ENCODE measurements at places on chromosomes 16 and 17.

DNA sequence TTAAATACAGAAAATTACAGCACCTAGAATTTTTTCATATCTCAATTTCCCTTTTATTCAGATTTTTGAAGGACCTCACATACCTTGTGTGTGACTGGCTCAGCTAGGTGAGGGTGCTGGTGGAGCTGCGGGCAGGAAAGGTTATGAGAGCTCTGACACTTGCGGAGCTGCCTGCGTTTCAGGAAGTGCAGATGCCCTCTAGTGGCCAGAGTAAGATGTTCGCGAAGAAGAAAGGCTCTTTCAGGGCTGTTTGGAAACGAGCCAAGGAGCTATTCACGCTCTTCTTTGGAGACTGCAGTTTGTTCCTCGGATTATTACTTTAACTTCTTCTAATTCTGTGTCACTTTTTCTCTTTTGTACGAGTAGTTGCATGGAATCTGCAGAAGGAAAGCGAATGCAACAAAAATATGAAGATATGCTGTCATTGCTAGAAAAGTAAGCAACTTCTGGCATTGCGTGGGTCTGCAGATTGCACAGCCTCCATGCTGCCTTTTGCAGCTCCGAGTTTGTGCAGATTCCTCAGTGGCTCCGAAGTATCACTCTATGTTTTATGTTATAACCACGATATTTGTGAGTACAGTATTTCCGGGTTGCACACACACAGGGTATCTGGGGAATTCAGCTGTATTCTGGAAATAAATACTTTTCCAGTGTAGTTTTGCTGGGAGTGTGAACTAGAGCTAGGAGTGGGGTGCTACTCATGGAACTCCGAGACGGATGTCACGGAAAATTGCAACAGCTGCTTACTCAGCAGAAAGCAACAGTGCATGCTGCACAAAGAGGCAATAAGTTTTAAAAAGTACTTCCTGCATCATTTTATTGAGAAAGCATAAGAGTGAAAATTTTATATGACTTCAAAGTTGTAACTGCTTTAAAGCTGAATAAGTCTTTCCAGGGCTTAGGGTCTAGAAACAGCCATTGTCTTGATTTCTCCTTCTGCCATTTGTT lies 46.3 kb downstream of the DNAH9 start:
- no peak for DNase-seq

GRCh38 chr16:76235426-76235825 lies 41.8 kb upstream of the CNTNAP4 start:
- DNase-seq, result no peak

DNA sequence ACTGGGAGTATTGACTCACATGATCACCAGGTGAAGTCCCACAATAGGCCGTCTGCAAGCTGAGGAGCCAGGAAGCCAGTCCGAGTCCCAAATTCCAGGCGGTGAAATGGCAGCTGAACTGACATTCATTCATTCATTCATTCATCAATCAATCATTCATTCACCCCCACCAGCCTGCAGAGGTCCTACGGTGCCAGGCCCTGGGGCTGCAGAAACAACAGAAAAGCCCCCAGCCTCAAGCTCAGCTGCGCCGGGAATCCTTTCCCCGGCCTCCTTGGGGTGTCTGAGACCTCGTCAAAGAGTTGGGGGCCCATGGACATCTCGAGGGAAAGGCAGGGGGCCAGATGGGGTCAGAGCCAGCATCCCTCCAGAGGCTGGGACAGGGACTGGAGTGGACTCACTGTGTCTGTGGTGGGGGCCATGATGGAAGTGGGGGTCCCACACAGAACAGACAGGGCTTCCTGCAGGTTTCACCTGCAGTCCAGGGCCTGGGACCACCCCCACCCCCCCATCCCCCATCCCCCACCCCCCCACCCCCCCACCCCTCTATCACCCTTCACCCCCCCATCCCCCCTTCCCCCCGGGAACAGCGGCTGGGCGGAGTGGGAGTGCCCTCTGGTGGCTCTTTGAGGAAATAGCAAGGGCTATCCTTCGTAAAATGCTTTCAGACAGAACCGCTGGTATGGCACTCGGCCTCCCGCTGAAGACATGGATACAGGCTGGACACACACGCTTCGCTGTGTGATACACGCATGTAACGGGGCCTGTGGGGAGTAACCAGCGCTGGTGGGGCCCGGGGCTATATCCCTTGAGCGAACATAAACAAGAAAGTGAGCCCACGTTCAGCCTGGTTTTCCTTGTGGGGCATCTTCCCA lies 8.5 kb upstream of the ZC3H18 start:
- peak; percentile 48 for DNase-seq

DNA sequence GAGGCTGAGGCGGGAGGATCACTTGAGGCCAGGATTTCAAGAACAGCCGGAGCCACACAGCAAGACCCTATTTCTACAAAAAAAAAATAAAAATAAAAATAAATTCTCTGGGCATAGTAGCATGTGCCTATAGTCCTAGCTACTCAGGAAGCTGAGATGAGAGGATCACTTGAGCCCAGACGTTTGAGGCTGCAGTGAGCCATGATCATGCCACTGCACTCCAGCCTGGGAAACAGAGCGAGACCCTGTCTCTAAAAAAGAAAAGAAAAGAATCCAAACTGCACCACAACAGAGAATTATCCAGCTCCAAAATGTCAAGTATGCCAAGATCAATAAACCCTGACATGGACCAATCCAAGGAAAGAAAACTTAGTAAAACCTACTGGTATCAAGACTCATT lies 78.9 kb upstream of the NOL11 start:
- DNase-seq, result no peak

DNA sequence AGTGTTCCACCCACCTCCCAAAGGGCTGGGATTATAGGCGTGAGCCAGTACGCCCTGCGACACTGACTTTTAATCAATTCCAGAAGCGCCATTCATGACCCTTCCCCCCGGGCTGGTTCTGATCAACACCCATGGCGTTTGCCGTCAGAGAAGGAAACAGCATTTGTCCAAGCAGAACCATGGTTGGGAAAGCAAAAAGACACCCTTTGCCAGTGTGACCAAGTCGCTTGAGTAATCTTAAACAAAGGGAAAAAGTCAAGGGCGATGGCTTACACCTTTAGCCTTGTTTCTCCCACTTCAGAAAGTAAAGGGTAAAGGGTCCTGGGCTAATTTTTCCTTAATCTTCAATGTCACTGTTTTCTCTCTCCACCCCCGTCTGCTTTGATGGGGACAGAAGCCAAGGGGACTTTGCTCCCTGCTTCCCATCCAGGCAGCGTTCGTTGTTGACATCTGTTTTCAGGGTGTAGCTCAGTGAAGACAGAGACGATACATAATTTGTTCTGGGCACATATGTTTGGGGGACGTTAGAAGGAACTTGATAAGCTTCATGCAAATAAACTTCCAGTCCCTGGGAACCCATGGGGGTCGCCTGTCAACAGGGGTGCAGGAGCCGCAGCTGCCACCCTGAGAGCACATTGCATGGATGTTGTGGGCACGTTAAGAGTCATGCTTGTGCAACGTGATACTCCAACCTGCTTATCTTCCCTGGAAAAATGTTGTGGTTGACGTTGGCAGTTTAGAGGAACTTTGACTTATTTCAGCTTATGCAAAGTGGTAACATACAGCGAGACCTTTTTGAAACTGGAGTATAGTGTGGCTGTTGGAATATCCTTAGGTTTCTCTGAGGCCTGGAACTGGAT lies 50.6 kb upstream of the TANGO6 start:
- DNase-seq, result no peak

DNA sequence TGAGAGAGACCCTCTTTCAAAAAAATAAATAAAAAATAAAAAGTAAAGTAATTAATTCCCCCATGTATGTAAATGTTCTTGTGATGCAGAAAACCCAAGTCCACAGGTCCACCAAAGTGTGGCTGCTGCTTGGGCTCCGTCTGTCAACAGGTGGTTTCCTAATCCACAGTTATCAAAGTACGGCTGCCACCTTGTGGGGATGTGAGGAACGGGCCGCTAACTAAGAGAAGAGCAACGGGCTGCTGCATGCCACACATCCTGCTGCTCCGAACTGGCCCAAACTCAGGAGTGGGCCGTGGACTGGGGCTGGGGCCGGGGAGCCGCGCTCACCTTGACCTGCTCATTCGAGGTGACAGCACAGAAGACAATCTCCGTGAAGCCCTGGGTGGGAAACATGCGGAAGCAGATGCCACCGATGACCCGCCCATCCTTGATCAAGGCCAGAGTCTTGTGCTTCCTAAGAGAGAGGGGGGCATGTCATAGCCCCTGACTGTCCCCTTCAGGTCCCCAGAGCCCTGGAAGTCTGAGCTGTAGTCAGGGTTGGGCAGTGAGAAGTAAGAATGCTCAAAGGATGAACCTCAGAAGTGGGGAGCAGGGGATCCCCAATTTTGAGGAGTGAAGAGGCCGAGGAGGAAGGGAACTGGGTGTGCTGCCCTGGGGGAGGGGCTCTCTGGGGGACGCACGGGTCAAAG lies 4.3 kb downstream of the KAT2A start:
- peak; percentile 77 for DNase-seq

DNA sequence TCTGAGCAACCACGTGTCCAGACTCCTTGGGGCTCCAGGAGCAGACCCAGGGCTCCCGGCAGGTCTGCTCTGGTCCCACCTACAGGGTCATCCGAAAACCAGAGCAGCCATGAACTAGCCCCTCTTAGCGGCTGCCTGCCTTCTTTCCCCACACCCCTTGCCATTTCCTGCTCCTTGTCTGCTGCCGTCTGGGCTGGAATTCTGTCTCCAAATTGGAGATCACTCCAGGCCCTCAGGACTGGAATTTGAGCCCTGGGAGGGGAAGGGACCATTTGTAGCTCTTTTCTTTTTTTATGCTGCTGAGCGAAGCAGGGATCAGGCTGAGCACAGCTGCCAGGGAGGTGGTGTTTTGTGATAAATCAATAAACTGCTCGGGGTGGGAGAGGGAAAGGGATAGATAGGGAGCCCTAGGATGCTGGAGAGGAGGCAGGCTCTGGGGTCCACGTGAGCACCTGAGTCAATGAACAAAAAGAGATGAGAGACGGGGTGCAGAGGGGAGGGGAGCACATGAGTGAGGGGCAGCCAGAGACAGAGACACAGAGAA lies 257.5 kb downstream of the ENGASE start:
- DNase-seq, result no peak

DNA sequence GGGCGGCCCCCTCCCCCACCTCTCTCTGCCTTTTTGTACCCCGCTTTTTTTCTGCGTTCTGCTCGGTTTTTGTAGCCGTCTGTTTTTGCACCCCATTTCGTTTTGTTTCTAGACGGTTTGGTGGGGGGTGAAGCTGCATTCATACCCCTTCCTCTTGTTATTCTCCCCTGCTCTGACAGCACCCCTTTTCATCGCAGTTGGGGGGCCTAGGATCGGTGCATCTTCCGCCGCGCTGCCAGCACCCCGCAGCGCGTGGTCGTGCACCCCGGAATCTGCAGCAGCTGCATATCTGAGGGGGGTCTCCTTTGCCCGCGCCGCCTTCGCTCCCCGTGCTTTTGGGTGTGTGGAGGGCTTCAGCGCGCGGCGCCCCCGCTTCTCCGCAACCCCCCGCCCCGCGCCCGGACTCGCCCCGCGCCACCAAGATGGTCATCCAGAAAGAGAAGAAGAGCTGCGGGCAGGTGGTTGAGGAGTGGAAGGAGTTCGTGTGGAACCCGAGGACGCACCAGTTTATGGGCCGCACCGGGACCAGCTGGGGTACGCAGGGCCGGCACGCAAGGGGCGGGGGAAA lies 455 bp downstream of the ATP1B2 start:
- no peak for DNase-seq

GRCh38 chr17:14165616-14166015 lies 71.0 kb downstream of the CDRT15 start:
- DNase-seq, result no peak

DNA sequence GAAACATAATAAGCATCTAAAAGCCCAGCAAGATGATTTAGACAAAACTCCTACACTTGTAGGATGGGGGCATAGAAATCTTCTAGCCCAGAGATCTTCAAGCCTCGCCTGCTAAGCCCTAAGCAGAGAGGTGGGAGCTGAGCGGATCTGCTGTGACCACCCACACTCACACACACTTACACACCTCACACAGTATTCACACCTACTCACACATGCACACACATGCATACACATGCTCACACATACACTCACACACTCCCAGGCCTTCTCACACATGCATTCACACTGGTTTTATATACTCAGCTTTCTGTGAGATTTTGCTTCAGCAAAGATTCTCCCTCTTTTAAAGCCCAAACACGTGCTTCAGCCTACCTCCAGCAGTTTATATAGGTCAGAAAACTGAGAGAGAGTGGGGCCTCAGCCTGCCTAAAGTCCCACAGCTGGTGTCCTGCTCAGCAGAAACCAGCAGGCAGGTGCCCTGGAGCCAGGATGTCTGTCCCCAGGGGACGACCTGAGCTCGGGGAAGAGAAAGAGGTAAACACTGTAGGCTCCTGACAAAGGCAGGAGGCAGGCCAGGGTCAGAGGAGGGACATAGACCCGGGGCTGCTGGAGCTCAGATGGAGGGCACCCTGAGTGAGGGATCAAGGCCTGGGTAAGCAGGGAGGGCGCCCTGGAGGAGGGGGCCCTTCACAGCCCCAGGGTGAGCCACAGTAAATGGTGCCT lies 12.0 kb upstream of the KRT19 start:
- no peak for DNase-seq

DNA sequence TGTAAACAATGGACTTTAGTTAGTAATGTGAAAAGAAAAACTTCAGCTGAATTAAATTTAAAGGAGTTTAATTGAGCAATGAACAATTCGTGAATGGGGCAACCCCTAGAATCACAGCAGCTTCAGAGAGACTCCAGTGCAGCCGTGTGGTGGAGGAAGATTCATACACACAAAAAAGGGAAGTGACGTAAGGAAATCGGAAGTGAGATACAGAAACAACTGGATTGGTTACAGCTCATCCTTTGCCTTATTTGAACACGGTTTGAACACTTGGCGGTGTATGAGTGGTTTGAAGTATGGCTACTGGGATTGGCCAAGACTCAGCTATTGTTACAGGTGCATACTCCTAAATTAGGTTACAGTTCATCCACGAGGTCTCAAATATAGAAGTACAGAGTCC lies 460.4 kb upstream of the ASIC2 start:
- no peak for DNase-seq
